ENCODE measurements at places on chromosomes 7 and 10. TPM values are rescaled to one million over a fixed set of nuclear protein-coding genes. Genes with fewer than 3 reads are reported as not detected.

The SAP25 gene
- 8.4 TPM for total RNA-seq

DNA sequence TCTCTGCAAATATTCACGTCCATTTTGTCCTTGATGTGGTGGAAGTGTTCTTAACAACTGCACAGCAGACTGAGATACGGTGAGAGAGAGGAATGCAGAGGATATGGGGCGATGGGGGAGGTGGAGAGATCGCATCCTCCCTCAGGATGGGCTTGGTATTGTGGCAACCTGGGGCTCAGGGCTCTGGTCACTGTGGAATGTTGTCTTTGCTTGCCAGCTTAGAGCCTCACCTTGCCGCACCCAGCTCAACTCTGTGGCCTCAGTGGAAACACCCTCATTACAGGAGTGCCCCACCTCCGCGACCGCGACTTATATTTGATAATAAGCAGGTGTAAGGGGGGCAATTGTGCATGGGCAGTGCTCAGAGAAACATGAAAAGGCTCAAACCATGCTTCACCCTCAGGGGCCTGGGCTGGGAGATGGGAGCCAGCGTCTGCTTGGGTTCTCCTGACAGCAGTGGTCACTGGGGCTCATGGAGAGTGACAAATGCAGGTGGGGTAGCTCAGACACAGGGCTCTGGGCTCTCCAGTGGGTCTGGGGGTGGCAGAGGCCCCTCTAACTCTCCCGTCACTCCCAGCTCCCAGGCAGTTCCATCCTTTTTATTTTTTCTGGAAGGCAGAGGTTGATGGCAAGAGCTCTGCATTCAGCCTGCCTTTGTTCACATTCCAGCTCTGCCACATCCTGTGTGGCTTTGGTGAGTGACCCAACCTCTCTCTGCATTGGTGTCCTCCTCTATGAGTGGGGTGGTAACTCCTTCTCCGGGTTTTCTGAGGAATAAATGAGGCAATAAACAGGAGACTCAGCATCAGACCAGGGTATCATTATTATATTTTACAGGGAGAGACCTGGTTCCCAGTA, 43.1 kb upstream of the EMX2 start:
- DNase-seq: no peak

GRCh38 chr10:95467162-95467599, 94.0 kb downstream of the SORBS1 start:
- DNase-seq: no peak

DNA sequence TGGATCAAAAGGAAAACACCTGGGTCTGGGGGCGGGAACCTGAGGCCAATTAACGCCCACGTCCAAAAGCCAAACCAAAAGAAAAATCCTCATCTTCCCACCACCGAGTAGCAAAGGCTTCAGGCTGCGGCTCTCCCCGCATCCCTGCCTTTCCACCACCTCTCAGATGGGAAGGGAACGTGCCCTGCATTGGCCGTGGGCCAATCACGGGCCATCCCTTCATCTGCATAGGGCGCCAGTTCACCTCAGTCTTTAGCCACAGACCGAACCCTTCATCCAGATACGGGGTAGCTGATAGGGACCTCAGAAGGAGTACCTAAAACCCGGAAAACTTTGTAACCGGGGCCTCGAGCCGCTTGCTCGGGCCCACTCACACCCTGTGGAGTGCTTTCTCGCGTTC, 626 bp downstream of the PRPF18 start:
- no peak for DNase-seq

DNA sequence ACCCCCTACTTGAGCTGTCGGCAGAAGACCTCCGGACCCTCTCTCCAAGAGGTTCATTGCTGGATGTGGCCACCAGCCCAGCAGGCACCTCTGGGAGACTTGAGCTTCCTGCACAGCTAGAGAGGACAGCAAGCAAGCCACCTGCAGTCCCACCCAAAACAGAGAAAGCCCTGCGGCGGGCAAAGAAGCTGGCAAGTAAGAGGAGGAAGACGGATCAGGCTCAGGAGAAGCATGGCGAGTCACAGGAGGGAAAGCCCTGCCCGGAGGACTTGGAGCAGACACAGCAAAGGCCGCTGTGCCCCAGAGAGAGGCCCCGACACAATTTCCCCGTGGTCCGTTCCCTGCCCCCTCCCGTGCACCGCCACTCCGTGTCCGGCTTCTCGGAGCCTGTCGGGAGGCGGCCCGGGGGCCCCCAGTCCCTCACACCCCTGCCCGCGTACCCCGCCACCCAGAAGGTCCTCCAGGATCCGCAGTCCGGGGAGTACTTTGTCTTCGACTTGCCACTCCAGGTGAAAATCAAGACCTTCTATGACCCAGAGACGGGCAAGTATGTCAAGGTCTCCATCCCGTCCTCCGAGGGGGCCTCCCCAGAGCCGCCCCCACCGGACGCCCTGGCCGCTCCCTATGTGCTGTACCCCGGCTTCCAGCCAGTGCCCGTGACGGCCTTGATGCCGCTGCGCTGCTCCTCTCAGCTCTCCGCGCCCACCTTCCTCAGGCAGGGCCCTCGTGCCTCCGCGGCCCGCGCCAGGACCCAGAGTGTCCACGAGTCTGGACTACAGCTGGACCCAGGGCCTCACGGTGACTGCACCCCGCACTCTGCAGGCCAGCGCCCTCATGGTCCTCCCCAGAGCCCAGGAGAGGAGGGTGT, 27.2 kb downstream of the C10orf71 start:
- no peak for DNase-seq

- no peak for DNase-seq
Observed at GRCh38 chr10:68101066-68101465, 8.2 kb upstream of the MYPN start.

The ETV1 gene
- total RNA-seq: 33.8 TPM

DNA sequence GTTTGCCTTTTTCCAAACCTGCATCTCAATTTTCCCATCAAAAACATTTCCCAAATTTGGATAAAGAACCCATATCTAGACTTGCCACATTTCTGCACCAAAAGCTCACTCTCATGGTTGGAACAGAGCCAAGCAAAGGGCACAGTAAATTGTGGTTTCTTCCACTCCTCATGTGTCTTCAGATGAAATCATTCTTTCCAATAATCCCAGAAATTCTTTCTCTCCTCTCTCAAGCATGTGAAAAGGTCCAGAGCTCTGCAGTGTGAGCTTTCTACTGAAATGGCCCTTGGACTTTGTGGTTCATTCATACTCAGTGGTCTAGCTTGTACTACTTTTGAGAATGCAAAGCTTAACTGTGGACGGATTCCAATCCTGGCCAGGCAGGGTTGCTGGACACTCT, 19.8 kb downstream of the PRSS2 start:
- no peak for DNase-seq

The HOXA2 gene
- total RNA-seq: not detected

- DNase-seq: no peak
Observed at GRCh38 chr10:13827076-13827797, 240.5 kb downstream of the PRPF18 start.

- DNase-seq: no peak
Observed at GRCh38 chr10:92068900-92069299, 145.3 kb downstream of the BTAF1 start.

DNA sequence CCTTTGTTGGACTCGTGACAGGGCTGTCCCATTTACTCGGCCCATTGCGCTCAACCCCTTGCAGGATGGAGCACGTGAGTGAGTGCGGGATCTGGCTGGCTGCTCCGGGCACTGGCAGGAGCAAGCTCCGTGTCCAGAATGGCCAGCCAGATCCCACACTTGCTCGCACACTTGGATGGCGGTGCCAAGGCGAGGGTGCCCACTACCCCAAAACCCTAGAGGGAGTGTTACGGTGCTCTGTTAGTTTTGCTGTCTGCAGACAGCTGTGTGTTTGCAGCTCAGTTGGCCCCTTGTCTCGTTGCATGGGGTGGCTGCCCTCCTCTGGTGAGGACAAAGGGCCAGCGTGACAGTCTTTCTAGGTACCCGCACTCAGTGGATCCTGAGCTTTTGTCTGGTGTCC, 34.2 kb downstream of the ZNF487 start:
- DNase-seq: no peak

- DNase-seq: no peak
Observed at GRCh38 chr7:148253629-148254028, 336.9 kb upstream of the C7orf33 start.

The FIS1 gene
- total RNA-seq: 181 TPM

The VTI1A gene
- total RNA-seq: 75.0 TPM

DNA sequence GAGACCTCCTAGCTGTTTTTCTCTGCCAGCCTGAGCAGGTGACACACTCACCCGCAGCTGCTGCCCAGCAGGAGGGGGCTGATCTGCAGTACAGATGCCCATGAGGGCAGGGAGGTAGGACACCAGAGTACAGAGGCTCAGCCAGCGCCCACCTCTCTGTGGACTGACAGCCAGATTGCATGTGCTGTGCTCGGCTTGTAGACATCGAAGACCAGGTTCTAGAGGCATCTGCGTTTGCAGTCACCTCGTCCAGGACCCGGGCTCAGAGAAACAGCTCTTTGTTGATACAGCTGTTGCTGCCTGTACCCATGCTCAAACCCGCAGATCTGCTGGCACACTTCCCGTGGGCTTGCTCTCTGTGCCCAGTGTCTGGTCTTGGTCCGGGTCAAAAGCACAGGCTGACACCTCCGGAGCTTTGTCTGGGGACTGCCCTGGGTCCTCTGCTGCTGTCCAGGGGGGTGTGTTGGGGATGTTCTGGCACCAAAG, 224.7 kb downstream of the GLRX3 start:
- DNase-seq: no peak

The THSD7A gene
- 7.7 TPM for total RNA-seq

GRCh38 chr10:50937230-50937907, 51.9 kb upstream of the A1CF start:
- DNase-seq: no peak

The HTR7 gene
- total RNA-seq: 1.9 TPM

DNA sequence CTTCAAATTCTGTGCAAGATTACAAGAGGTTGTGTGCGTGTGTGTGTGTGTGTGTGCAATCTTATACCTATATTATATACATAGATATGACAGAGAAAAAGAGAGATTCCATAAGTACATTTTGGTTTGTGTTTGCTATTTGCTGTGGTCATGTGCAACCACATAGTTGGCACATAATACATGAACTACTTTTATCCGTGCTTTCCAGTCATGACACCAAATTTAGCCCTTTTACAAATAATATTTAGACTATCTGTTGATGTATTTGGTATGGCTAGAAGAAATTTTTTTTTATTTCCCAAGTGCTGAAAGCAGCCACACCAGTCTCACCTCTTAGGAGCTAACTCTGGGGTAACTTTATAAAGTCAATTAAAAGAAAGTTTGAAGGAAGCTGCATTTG, 63.5 kb upstream of the EGFR start:
- DNase-seq: no peak

The ZMIZ2 gene
- total RNA-seq: 187 TPM

- no peak for DNase-seq
Observed at GRCh38 chr10:72523062-72523461, 102.8 kb downstream of the MICU1 start.

The TUBAL3 gene
- total RNA-seq: not detected

- DNase-seq: no peak
Observed at GRCh38 chr10:98168147-98168546, 33.7 kb downstream of the R3HCC1L start.

Measured in dorsolateral prefrontal cortex (tissue), 122 donors.